Activated naive CD8-positive, alpha-beta T cell treated with anti-CD3 and anti-CD28 coated beads, Interleukin-2, amount 10 ng/mL, durations not matched to agents 7 days and 5 days (primary cell): ENCODE measurements at places on chromosomes 1 and 21. TPM values are rescaled to one million over a fixed set of nuclear protein-coding genes. Genes with fewer than 3 reads are reported as not detected.
A peak's percentile ranks its signal among the peaks of the same experiment; 100 is the strongest.

DNA sequence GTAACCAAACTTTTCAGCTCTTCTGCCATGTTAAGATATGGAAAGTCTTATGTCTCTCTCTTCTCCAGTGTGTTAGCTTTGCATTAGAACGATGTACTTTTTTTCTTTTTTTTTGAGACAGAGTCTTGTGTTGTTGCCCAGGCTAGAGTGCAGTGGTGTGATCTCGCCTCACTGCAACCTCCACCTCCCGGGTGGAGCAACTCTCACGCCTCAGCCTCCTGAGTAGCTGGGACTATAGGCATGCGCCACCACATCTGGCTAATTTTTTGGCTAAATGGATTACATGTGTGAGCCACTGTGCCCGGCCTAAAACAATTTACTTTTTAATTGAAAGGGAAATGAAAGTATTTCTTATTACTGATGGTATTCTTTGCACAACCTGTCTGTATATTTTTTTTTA is 35.8 kb downstream of the SPEN start:
- H3K27me3 ChIP-seq = no peaks in the 10 kb centered on the region
- peaks cover 11% of the 10 kb centered on the region for H3K36me3 ChIP-seq
- H3K4me3 ChIP-seq = no peak overlapping the region
- H3K4me1 ChIP-seq = peaks cover 34% of the 10 kb centered on the region
- H3K27ac ChIP-seq = peak overlapping the region; percentile 44

GRCh38 chr1:42676534-42677087 is 5.6 kb upstream of the YBX1 start:
- peaks cover 16% of the 10 kb centered on the region for H3K4me1 ChIP-seq
- no peak overlapping the region for H3K4me3 ChIP-seq
- no peak overlapping the region for H3K27ac ChIP-seq
- no peak for DNase-seq
- H3K36me3 ChIP-seq = peaks cover 9% of the 10 kb centered on the region

GRCh38 chr1:212141404-212141803 is 105.9 kb downstream of the DTL start:
- H3K4me1 ChIP-seq = no peaks in the 10 kb centered on the region
- H3K4me3 ChIP-seq = no peak overlapping the region
- H3K27me3 ChIP-seq = no peaks in the 10 kb centered on the region
- no peak overlapping the region for H3K27ac ChIP-seq
- DNase-seq = no peak

- H3K27me3 ChIP-seq = peaks cover 16% of the 10 kb centered on the region
- H3K4me1 ChIP-seq = peaks cover 18% of the 10 kb centered on the region
- peak; percentile 39 for DNase-seq
- H3K27ac ChIP-seq = peak overlapping the region; percentile 70
- no peaks in the 10 kb centered on the region for H3K36me3 ChIP-seq
- peak overlapping the region; percentile 33 for H3K4me3 ChIP-seq
Observed at GRCh38 chr1:40312238-40313205, 4.6 kb downstream of the COL9A2 start.

The TMEM81 gene
- 3.9 TPM for total RNA-seq
